ENCODE measurements at places on chromosomes 3 and 15.

DNA sequence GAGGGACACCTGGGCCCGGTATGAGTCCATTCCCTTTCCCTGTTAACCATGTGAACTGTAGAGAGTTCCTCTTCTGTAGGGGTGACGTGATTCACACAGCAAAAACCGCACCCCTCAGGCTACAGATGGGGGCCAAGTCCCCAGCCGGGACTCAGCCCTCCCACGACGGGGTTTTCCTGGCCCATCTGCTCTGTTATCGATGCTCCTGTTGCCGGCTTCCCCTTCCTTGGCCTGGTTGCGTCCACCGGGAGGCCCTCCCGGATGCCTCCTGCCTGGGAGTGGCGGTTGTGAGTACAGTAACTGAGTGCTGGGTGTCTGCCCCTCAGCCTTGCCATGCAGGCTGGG, 817 bp upstream of the PLXNA1 start:
- DNase-seq: peak; percentile 91

- DNase-seq: no peak
Observed at GRCh38 chr3:193779933-193780332, 186.9 kb downstream of the OPA1 start.

GRCh38 chr3:152823781-152824180, 11.2 kb upstream of the P2RY1 start:
- DNase-seq: no peak

- DNase-seq: no peak
Observed at GRCh38 chr3:130537673-130538304, 20.8 kb downstream of the COL6A6 start.

DNA sequence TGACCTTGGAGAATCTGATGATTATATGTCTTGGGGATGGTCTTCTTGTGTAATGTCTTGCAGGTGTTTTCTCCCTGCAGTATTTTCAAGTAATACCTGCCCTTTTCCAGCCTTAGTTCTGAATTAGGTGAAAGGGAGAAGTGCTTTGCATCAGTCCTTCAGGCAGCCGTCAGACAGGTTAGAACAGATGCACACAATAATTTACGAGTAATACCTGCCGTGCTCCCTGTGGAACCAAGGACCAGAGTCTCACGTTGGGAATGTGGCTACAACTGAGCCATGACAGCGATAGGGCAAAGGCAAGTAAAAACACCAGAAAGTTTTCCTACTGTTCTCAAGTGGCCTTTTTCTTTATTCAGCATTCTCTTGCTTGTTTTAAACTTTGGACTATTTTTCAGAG, 69.1 kb downstream of the CHCHD6 start:
- DNase-seq: no peak

DNA sequence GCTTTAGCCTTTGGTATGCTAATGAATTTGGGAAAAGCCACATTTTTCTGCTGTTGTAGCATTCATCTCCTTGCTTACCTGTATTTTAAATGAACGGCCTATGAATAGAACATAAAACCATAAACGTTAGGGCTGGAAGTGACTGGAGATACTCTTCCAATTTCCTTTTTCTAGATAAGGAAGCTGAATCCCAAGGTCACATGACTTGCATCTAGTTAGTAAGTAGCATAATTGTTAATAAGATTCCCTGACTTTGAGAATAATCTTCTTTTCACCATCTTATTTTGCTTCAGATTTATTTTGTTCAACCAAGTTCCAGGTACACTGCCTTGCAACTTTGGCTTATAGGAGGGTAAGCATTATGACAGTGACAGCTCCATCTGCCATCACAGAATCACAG, 20.7 kb upstream of the EDEM1 start:
- no peak for DNase-seq

GRCh38 chr15:73367624-73368300, 996 bp downstream of the HCN4 start:
- no peak for DNase-seq

DNA sequence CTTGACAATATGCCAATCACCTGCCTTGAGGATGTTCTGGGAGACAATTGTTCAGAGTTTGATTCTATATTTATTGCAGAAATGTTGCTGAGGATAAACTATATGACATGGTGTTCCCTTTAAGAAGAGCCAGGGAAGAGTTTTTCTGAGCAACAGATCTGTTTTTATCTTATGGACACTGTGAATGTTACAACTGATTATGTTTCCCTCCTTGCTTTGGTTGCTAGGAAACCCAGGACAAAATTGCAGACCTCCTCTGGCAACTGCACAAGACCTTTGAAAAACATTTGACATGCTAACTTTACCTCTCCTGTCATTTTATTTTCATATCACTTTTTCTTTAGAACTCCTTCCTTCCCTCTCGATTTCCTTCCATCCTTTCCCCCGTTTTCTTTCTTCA, 8.2 kb upstream of the TM6SF1 start:
- DNase-seq: no peak

DNA sequence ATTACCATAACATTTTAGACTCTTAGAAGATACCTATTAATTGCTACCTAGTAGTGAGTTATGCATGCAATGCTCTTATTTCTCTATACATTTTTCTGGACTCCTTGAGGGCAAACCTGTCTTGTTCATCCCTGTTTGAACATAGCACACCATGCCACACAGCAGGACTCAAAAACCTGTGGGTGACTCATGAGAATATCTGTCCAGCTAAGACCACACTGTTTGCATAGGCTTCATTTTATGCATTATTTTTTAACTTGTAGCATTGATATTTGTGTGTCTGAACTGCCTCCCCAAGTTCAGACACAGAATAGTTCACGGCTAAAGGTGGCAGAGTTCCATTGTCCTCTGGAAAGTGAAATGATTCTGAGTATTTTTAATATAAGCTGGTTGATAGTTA, 1.8 kb downstream of the LMCD1 start:
- DNase-seq: no peak

GRCh38 chr3:85539232-85539631, 580.4 kb downstream of the CADM2 start:
- no peak for DNase-seq

GRCh38 chr3:169308654-169309250, 354.8 kb downstream of the MECOM start:
- DNase-seq: no peak

GRCh38 chr3:17111586-17111985, 226.8 kb downstream of the PLCL2 start:
- no peak for DNase-seq

- no peak for DNase-seq
Observed at GRCh38 chr15:89599021-89599420, 23.8 kb downstream of the TICRR start.

DNA sequence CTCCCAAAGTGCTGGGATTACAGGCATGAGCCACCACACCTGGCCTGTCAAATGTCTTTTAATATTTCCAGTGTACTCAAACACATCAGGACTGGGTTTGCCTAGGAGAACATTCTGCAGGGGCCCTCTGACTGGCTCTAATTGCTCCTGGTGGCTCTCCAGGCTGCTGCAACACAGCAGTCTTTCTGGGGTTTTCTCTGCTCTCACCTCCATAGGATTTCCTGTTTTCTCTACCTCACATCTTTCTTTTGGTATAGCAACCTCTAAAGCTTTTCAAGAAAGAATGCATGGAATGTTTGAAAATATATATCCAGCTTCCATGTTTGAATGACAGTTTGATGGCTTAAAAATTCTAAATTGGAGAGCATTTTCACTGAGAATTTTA, 83.3 kb upstream of the IGSF10 start:
- DNase-seq: no peak

- no peak for DNase-seq
Observed at GRCh38 chr3:87354398-87354797, 78.0 kb upstream of the POU1F1 start.

DNA sequence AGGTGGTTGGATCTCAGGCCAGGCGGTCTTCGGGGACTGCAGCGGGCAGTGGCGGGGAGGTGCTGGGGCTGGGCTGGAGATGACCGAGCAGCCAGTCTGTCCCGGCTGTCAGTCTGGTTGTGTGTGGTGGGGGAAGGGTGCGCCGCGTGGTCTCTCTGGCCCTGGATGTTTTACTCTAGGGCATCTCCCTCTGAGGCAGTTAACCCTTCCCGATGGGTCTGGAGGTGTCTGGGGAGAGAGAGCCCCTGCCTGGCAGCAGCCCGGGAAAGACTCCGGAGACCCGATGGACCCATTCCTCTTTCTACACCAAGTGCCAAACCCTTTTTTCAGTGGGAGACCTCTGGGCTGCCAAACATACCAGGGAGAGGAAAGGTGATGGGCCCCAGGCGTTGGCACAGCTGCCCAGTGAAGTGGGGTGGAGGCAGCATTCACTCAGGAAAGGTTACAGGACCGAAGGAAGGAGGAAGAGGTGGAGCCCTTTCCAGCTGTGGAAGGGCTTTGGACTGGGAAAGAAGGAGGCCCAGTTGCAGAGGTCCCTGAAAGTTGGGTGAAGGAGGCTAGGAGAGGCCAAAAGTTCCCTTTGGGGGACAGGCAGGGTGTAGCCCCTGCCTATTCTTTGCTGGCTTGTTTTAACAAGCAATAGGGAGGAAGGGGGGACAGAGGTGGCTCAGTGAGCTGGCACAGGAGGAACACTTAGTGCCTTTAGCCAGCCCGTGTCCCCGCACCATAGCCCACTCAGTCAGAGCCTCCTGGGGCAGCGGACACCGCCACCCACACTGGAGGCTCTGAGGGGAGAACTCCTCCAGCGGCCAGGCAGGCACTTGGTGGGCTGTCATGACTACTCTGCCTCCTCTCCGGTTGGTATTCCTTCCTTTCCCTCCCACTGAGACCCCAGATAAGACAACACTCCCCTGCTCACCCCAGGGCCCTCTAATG, 2.7 kb upstream of the BAHD1 start:
- DNase-seq: no peak

- DNase-seq: no peak
Observed at GRCh38 chr3:178875836-178876235, 195.8 kb downstream of the ZMAT3 start.
